ENCODE measurements at places on chromosomes 5 and 9.

DNA sequence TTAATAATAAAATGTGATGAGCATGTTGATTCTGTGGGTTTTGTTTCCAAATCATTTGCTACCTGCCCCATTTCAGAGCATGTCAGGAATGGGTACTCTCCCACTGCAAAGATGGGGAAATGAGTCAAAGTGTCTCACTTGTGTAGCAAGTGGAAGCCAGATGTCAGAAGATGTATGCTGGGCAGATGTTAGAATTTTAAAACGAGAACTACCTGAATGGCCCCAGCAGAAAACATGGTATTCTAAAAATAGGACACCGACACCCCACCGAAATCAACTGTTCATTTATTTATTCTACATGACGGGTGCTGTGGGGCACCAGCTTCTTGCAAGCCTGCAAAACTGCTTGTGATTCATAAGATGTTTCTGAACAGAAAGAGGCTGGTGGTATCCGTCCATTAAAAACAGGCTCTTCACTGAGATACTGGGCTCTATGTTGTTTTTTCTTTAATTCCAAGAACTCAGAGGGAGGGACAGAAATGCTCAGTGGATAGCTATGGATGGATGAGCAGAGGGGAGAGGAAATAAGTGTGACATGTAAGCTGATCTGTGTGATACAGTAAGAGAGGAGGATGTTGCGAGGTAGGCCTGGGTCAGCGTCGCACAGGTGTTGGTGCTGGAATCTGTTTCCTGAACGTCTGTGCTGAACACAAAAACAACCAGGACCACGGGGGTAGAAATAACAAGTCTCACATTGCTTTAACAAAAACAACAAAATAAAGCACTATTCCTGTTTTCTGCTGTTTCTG is 157.2 kb downstream of the EFNA5 start:
- DNase-seq, result no peak

DNA sequence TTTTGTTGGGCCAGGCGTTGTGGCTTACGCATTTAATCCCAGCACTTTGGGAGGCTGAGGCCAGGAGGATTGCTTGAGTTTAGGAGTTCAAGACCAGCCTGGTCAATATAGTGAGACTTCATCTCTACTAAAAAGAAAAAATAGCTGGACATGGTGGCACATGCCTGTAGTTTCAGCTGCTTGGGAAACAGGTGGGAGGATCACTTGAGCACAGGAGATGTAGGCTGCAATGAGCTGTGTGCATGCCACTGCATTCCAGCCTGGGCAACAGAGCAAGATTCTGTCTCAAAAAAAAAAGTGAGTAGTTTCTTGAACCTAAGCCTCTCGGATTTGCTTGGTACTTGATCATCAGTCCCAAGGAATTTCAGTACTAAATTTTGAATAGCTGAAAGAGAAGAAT is 26.9 kb downstream of the G3BP1 start:
- DNase-seq, result no peak

- DNase-seq, result no peak
These were observed 55.1 kb upstream of the MOCS2 start for GRCh38 chr5:53164478-53165165.

- no peak for DNase-seq
These were observed 44.2 kb downstream of the MRPL36 start for GRCh38 chr5:1755321-1755949.

DNA sequence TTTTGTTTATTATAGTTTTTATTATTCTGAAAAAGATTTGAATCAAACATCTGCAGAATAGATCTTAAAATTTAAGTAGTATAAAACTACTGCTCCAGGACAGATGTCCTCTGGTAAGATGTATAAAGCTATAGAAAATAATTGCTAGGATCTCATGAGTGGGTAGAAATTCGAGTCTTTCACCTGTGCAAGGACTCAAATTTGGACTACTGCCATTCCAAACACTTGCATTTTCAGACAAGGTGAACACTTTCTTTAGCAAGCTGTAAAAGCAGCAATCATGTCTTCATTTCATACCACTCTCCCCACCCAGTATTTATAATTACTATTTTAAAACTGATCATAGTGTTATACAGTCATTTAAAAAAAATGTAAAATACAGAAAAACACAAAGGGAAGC is 20.7 kb downstream of the SKP2 start:
- no peak for DNase-seq

DNA sequence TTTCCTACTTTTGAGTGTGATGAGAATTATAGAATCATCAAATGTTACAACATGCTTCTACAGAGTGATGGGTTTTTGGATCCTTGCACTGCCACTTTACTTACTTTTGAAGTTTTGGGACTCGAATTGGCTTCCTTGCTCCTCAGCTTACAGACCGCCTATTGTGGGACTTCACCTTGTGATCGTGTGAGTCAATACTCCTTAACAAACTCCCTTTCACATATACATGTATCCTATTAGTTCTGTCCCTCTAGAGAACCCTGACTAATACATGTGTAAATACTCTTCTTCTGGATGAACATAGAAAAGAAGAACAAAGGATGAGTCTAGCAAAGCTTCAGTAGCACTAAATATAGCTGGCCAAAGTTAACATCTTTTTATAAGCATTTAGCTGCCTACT is 98.7 kb upstream of the PDE4D start:
- DNase-seq, result no peak

GRCh38 chr9:14097666-14098415 is 216.1 kb downstream of the NFIB start:
- DNase-seq, result no peak

DNA sequence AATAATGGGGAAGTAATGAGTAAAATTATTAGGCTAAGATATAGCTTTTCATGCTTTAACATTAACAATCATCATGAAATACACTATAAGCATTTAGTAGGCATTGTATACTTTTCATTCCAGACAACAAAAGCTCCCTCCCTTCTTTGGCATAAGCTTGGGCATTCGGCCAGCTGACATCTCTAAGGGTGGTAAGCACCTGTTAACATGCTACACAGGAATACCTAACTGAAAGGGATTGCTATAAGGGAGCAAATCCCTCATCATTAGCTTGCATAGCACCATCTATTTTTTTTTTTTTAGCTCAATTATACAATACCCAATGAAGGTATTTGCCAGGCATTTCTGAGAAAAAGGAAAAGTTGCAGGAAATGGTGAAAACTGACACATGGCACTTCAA is 16.6 kb downstream of the STRBP start:
- no peak for DNase-seq

DNA sequence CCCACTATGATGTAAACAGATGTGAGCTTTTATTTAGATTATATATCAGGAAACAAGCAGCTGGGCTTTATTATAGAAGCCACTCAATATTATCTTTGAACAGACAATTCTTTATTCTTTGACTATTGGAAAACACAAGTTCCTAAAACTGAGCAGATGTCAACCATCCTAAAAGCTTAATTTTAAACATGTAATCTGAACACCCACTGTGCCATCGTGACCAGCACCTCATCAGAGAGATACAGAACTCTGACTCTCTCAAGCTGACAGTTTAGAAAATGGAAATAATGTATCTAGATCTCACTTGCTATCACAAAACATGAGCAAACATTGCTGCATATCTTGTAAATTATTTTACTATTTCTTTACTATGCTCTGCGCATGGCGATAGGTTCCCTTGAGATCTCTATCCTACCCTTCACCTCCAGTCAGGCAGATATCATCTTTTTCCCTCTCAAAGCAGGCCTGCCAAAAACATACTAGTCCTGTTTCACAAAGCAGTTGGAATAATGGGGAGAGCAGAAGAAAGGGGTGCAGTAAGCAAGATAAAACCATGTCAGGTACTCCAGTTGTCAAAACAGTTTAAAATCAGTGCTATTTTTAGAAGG is 151.0 kb downstream of the KIAA0825 start:
- no peak for DNase-seq

DNA sequence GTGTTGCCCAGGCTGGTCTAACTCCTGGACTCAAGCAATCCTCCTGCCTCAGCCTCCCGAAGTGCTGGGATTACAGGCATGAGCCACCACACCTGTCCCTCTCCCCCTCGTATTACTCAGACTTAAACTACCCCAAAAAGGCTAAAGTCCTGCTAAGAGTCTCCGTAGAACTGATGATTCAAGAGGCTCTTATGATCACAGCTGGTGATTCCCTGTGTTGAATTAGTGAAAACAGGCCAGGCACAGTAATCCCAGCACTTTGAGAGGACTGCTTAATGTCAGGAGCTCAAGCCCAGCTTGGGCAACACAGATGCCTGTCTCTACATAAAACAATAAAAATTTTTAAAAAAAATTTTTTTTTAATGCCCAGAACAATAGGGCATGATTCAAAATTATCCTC is 9.2 kb downstream of the CDC26 start:
- no peak for DNase-seq

- DNase-seq, result no peak
These were observed 31.2 kb upstream of the MINAR2 start for GRCh38 chr5:129716651-129717050.

GRCh38 chr5:149762958-149763630 is 33.0 kb downstream of the PPARGC1B start:
- no peak for DNase-seq

GRCh38 chr5:8685704-8686103 is 816.8 kb downstream of the MTRR start:
- no peak for DNase-seq

DNA sequence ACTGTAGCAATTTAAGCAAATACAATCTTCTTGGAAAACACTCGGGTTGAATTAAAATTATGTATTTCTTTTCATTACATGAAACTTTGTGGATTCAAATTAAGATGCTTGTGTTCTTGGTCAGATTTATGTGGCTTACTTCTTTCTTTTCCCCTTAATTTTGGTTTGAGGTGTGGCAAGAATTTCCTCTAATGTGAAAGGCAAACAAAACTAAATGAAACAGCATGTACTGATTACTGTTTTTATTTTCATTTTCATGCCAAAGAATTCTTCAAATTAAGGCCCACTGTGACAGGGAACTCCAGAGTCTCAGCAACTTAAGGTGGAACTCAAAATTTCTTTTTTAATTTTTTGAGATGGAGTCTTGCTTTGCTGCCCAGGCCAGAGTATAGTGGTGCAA is at the start of gene OMD:
Gene OMD, minus strand, starts transcription at position 132 of the 400 bp plus-strand sequence. CDS start 6,913 bp downstream, outside the sequence.
- DNase-seq, result no peak

DNA sequence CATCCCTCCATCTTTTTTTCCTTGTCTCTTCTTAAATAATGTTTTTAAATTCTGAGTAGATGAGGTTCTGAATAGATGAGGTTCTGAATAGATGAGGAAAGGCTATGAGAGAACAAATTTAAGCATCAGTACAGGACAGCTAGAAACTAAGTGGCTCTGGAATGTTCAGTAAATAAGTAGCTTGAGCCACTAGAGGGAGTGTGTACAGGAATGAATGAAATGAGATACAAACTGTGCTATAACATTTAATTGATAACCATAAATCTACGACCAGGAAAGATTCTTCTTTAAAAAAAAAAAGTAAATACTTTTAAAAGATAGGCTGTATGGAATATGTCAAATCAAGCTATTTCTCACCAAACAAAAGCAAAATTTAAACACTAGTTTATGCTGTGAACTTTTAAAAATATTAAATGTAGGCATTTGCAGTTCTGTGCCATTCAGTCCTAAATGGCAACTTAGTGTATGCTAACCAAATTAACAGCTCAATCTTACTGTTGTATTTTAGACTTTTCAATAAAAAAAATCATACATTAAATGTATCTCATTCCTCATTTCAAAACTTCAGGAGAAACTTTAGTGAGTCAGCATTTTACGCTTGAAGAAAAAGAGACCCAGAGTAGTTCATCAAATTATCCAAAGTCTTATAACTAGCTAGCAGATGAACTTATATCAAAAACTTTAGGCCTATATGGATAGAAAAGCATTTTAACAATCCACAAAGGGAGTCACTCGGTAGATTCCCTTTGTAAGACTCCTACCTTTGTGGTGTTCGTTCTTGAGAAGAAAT is 70.4 kb upstream of the SNX2 start:
- DNase-seq, result no peak

- DNase-seq, result no peak
These were observed 46.5 kb downstream of the SVEP1 start for GRCh38 chr9:110532908-110533665.
